ENCODE measurements at places on chromosomes 11 and 22.

- DNase-seq = no peak
Measured at GRCh38 chr11:12754582-12755234, 80.5 kb downstream of the TEAD1 start.

GRCh38 chr11:66607126-66607834, 9.2 kb upstream of the RBM14 start:
- no peak for DNase-seq

DNA sequence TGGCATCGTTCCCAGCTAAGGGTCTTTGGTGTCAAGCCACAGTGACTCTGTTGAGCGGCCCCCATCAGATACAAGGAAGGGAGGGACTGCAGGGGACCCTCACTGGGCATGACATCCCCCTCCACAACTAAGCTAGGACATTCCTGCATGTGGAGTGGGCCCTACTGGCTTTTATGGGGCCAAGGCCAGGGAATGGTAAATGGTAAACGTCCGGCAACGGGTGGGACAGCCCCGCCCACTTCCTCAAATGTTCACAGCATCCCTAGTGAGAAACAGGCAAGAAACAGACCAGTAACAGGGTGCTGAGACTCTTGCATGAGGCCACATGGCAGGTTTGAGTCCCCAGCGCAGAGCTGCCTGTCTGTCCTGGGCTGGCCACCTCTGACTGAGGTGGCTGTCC, 4.4 kb downstream of the TMPRSS6 start:
- DNase-seq = no peak

DNA sequence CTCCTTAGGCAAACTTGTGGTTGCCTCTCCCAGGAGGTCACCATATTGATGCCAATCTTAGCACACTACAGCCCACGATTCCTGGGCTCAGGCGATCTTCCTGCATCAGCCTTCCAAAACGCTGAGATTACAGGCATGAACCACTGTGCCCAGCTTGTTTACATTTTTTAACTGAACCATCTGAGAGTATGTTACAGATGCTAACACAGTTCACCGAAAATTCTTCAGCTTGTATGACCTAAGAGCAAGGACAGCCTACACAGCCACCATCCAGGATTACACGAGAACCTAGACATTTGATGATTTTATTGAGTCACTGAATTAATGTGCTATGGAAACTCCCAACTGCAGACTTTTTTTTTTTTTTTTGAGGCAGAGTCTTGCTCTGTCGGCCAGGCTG, 5.8 kb upstream of the LGALS1 start:
- no peak for DNase-seq

- no peak for DNase-seq
Measured at GRCh38 chr22:47445212-47445611, 682.8 kb downstream of the TBC1D22A start.

DNA sequence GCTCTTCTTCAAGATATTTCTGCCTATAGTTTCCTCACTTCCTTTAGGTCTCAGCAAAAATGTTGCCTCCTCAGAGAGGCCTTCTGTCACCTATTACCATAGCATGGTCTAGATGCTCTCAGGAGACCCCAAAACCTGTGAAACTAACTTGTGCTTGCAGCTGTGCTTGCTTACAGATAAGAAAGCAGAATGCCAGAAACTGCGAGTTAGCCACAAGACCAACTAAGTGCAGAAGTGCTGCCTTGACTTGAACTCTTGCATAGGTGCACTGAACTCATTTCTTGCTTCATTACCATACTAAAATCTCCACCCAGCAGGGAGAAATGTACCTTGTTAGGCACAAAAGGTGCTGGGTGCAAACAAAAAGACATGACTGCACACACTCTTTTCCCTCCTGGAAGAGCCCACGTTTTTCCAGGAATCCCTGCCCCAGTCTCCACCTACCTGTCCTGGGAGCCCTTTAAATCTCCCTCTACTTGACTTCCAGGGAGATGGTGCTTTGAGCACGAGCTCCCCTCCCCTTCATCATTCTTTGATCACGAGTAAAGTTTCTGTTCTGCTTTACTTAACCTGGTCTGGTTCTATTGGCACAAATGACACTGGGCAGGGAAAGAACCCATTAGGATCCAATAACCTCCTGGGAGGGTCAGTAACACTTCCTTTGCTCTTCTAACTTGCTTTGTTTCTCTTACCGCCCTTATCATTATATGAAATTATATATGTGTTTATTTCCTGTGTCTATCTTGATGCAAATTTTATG, 137.7 kb upstream of the DDI1 start:
- no peak for DNase-seq
